ENCODE measurements at places on chromosomes 5 and 9.

DNA sequence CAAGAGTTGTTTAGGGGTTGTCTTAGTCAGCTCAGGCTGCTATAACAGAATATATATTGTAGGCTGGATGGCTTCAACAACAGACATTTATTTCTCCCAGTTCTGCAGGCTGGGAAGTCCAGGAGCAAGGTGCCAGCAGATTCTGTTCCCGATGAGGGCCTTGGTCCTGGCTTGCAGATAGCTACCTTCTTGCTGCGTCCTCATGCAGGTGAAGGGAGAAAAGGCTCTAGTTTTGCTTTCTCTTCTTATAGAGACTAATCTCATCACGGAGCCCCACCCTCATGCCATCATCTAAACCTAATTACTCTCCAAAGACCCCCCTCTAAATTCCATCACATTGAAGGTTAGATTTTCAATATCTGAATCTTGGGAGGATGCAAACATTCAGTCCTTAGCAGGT, 246.0 kb upstream of the ANKRD55 start:
- DNase-seq, result no peak

DNA sequence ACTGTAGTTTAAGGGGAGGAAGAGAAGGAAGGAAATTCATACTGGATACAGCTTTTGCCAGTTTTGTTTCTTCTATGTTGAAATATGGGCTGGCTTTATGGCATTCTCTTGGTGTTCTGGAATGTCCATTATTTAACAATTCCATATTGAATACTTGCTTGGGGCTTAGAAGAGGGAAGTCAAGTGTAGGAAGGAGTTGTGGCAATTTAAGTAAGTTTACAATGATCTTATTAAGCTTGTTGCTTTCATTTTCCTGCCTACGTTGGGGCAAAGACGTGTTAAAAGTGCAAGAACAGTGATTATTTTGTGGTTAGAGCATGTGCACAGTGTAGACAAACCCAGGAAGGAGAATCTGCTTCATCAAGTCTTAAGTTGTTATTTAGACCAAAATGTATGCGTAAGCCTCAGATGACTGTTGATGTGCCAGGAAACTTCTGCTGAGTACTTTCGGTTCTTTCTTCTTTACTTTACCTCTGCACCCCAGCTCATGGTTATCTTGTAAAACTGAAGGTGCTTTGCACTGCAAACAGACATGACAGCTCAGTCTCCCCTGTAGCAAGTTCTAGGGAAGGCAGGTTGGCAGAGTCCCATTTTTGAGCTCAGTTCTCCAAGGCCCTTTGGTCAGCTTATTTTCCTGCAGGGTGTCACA, 75.8 kb downstream of the F2RL2 start:
- peak; percentile 24 for DNase-seq

DNA sequence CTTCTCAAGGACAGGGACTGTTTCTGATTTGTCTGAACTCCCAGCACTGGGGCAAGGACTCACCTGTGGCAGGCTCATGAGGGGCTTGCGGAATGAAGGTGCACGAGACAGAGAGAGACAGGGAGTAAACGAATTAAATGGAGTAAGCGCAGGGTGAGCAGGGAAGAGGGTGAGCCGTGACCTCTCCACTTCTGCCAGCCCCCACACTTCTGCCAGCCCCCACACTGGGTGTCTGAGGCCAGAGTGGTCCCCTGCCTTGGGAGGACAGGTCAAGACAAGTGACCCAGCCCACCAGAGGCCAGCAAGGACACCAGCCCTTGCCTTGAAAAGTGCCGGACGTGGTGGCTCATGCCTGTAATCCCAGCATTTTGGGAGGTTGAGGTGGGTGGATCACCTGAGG, 37.2 kb downstream of the DAB2IP start:
- DNase-seq, result no peak

- DNase-seq, result no peak
Measured at GRCh38 chr5:7548596-7548995, 152.7 kb downstream of the ADCY2 start.

DNA sequence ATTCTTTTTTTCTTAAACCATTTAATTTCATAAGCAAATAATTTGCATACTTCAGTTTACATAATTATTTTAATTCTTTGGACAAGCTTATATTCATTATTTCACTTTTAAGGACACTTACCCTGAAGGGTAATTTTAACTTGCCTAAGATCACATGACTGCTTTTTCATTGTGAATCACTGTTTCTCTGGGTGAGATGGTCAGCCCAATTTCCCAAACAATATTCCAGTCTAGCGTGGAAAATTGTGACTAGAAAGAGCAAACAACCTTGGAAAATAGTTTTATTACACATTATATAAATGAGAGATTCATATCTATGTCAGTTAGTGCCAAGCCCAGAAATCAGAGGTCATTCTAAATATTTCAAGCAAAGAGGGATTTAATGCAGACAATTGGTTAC, 21.4 kb upstream of the JAKMIP2 start:
- DNase-seq, result no peak

DNA sequence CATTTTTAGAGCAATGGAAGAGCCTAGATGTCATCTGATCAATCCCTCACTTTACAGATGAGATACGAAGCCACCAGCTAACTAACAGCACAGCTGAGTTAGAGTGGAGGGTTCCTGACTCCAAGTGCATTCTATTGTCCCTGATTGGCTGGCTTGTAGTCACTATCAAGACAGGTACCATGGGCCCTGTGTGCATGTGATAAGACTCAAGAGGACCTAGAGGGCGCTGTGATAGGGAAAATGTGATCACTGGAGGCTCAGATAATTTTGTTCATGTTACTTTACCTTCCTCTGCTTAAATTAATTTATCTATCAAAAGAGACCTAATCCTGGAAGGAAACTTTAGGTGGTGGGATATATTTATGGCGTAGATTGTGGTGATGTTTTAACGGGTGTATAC, 19.5 kb upstream of the SNAPC3 start:
- no peak for DNase-seq

DNA sequence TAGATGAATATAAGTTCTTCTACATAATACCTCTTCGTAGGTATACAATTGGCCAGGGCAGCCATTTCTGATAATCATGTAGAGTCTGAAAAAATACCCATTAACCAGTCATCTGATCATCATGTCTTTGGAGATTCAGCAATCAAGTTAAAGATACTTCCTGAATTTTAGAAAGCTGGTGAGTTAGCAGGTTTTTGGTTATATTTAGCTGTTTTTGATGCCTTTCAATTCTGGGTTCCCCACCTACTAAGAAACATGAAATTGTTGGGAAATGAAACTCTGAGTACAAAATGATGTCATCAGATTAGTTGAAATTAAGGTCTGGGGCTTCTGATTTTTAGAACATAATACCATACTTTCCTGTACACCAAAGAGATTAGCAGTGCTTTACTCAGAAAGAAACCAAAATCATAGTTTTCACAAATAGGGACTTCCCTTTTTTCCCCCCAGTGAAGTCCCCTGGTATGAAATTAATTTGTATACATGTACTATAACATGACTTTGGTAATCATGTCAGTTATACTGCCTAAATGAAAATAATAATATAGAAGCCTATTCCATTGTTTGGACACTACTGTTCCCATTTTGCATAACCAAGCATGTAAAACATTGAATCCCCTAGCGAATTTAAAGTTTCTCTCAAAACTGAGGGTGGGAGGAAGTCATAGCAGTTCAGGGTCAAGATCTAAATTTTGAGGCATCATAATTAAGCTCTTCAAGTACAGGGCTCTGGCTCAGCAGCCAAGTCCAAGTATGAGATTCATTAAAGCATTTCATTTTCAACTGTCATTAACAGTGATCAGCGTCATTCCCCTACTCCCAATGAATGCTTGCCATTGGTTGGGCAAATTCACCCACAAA, 17.9 kb downstream of the PRLR start:
- DNase-seq, result no peak

DNA sequence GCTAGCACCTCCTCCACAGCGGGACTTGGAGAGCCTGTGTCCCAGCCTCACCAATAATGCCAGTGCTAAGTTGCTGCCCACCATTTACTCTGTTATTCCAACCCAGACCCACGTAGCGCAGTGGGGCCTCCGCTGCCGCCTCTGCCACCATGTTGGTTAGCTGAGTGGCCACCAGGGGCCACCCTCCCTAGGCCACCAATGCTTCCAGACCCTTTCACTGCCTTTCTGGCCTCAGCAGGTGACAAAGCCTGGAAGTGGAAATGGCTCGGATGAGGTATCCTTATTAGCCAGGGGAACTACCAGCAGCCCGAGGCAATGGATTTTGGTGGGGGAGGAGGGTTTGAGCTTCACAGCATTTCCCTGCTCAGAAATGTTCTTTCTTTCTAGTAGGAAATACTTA, 110.1 kb downstream of the OSTF1 start:
- no peak for DNase-seq

DNA sequence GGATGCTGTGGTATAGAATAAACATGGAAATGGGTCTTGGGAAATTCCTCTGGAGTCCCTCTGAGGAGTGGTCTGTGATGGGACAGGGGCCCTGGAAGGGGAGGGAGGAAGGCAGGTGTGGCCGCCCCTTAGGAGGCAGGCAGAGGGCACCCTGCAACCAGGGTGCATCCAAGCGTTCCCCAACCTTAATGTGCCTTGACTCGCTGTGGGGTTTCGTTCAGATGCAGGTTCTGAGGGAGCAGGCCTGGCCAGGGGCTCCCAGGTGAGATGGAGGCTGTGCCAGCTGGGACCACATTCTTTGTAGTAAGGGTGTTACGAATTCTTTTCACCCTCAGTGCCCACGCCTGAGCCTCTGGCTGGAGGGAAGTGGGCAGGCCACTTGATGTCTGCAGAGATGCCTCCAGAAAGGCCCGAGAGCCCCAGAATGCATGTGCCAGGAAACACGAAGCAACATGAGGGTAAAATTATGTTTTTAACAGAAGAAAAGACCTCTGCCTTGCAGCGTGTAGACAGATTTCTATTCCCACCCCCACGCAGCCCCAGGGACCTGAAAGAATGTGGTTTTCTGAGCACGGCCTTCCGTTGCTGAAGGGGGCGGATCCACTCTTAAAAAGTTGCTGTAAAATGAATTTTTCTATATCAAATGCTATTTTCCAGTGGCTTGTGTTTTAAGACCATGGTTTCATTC, 150.4 kb upstream of the IER5L start:
- no peak for DNase-seq

- DNase-seq, result no peak
Measured at GRCh38 chr9:134592819-134593200, 48.8 kb upstream of the COL5A1 start.

- no peak for DNase-seq
Measured at GRCh38 chr5:171852255-171852681, 66.7 kb downstream of the SMIM23 start.
